K562 (cell line): ENCODE measurements at places on chromosomes 7 and 10.

GRCh38 chr7:23067271-23067670 is 38.3 kb upstream of the KLHL7 start:
- DNase-seq = no peak

- no peak for DNase-seq
These were observed 194.1 kb downstream of the CACNB2 start for GRCh38 chr10:18334116-18334867.

GRCh38 chr10:132066812-132067211 is 1.1 kb downstream of the JAKMIP3 start:
- DNase-seq = no peak

- DNase-seq = peak; percentile 45
These were observed 48.6 kb downstream of the CUL1 start for GRCh38 chr7:148747274-148747673.

DNA sequence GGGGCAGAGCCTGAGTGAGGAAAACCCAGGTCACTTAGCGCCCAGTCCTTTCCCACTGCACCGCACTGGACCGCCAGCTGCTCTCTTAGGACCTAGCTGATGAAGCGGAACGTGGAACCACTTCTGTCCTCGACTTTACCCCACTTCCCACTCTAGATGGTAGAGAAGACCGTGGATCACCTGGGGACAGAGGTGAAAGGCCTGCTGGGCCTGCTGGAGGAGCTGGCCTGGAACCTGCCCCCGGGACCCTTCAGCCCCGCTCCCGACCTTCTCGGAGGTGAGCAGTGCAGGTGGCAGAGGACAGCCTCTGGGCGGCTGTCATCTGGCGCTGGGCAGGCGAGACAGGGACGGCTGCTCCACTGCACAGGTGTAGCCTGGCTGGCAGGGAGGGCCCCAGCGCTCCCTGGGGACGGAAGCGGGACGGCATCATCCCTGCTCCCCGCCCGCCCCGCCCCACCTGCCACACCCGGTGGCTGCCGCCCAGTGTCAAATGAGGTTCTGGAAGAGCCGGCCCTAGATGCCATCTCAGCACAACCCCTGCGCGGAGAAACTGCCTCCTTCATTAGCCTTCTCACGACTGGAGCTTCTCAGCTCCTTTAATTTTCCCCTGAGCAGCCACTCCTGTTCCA is 11.7 kb downstream of the PLAC9 start:
- peak; percentile 51 for DNase-seq

DNA sequence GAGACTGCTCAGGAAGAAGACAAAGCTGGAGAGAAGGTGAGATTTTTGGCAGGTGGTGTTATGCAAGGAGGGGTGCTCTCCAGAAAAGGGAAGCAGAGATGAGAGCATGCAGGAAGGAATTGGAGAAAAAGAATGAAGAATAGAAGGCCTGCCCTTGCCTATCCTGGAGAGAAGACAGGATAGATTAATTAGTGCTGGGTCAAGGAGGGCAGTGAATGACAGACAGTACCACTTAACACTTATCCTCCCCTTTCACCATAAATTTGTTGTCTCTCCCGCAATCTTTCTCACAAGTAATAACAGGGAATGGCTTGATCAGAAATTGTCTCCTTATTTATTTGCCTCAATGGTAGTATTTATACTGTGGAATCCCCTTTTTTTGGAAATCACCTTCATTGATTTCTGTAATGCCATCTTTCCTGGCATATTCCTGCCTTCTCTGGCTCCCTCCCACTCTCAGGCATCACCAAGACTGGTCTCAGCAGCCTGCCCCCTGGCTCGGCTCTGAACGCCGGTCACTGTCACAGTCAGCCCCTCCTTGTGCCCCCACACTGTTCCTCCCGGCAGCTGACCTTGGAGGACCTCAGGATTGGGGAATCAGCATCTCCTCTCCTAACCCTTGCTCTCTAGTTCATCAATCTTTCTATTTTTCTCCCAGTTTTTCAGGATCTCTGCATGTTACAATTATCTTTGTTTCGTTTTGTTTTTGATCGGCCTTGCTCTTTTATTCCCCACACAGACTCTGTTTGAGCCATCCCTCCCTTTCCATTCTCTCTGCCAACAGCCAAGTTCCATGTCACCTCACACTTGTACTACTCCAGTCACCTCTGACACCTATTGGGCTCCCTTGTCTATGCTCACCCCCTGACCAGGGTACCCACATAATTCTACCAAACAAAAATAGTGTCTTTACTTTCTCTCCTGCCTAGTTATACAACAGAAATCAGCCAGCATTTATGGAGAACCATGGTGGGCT is 294.2 kb downstream of the PLXDC2 start:
- DNase-seq = no peak

DNA sequence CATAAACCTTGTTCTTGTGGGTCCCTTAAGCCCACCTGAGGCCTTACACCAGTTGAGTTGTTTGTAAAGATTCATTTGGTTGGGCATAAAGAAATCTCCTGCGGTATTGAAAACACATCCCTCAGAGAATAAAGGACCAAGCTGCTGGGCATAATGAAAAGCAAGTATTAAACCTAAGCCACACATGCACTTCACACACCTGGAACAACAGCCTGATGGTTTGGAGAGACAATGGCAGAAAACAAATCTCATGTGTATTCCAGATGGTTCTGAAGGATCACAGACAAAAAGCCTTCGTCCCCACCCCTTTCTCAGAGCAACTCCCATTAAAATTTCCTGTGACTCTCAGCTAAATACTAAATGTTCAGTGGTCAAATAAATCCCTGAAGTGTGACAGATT is 44.2 kb downstream of the FEZF1 start:
- no peak for DNase-seq

DNA sequence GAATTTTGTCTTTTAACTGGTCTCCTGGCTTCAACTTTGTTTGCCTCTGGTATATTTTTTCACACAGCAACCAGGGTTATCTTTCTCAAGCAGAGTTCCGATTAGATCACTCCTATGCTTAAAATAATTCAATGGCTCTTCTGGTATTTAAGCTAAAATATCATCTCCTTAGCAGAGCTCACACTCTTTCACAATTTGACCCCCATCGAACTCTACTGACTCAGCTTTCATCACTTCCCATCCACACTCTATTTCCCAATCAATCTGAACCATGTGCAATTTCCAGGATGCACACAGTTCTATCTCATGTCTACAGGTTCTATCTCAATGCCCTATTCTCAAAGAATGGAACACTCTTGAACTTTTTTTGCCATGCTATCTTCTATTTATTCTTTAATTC is 809.5 kb downstream of the GRID1 start:
- DNase-seq = no peak

DNA sequence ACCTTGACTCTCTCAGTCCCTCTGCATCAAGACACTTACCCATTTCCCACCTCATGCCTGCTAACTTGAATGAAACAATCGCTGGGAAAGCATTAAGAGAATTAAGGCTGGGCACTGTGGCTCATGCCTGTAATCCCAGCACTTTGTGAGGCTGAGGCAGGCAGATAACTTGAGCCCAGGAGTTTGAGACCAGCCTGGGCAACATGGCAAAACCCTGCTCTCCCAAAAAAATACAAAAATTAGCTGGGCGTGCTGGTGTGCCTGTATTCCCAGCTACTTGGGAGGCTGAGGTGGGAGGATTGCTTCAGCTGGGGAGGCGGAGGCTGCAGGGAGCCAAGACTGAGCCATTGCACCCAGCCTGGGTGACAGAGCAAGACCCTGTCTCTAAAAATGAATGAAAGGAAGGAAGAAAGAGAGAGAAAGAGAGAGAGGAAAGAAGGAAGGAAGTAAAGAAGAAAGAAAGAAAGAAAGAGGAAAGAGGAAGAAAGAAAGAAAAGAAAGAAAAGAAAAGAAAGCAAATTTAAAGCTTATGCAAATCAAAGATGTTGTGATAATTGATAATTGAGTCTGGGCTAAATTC is 646 bp downstream of the SERPINE1 start:
- no peak for DNase-seq

DNA sequence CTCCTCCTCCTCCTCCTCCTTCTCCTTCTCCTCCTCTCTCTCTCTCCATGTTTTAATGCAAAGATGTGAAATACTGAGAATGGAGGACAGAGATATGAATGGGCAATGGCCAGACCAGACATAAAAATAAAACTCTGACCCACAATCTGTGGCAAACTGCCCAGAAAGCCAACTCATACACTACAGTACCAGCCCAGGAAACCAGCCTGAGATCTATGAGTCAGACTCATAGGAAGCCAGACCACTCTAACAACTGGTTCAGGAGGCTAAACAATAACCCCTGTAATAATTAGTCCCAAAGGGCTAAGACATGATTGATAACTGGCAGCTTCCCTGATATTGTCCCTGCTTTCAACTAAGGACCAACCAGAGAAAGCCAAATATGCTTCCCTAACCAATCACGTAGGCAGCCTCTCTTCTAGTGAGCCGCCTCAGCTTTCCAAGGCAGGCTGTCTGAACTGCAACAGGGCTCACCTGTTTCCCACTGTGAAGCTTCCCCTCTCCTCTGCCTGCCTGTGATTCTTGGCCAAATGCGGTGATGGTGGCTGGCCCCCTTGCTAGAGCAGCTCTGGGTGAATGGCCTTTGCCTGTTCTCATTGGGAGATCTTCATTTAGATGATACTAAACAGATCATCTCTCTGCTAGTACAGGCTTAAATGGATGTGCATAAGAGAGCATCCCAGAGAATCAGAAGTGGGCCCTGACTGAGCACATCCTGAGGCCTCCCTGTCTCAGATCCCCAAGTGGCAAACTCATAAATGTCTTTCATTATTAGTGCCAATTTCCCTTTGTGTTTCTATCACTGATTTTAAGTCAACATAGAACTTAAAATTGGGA is 817.6 kb downstream of the TNS3 start:
- no peak for DNase-seq

GRCh38 chr10:34792881-34793280 is 22.2 kb downstream of the PARD3 start:
- no peak for DNase-seq

DNA sequence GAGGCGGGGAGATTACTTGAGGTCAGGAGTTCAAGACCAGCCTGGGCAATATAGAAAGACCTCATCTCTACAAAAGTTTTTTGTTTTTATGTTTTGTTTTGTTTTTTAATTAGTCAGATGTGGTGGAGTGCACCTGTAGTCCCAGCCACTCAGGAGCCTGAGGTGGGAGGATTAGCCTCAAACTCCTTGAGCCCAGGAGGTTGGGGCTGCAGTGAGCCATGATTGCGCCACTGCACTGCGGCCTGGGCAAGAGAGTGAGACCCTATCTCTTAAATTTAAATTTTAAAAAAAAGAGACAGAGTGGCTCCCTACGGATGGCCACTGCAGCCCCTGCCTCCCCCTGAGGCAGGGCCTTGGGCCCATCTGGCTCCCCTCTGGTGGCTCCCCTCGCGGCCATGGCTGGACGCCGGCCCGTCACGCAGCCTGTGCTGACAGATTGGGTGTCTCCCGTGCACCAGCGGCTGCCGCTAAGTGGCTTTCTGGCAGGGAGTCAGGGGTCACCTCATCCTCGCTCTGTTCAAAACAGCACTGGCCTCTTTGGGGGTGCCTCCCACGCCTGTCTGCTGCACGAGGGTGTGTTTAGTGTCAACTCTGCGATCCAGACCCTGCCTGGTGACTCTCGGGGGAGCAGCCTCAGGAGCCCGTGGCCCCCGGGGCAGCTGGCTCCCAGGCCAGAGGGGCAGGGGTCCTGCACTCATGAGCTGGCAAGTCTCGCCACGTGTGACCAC is 44.4 kb upstream of the ELN start:
- DNase-seq = no peak

DNA sequence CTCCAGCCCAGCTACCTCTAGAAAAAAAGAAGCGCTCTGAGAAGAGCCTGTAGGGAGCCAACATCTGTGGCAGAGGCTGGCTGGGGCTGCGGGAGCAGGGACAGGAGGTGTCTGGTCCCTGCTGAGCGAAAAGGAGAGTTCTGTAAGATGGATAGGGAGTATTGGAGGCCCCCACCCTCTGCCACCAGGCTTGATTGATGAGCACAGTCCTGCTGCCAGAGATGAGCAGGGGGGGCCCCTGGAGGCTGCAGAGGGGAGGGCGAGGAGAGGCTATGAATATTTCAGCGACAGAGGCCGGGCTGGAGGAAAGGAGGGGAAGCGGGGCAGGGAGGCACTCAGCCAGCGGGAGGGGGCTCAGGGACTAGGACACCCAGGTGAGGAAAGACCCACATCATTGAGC is 44.5 kb upstream of the HSPB1 start:
- no peak for DNase-seq

DNA sequence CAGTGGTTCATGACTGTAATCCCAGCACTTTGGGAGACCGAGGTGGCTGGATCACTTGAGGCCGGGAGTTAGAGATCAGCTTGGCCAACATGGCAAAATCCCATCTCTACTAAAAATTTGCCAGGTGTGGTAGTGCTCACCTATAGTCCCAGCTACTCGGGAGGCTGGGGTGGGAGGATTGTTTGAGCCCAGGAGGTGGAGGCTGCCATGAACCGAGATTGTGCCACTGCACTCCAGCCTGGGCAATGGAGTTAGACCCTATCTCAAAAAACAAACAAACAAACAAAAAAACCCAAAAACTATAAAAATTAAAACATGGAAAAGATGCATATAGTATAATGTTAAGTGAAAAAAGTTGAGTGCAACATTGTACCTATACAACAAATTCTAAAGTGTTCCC is 81.4 kb downstream of the AKR1D1 start:
- no peak for DNase-seq

DNA sequence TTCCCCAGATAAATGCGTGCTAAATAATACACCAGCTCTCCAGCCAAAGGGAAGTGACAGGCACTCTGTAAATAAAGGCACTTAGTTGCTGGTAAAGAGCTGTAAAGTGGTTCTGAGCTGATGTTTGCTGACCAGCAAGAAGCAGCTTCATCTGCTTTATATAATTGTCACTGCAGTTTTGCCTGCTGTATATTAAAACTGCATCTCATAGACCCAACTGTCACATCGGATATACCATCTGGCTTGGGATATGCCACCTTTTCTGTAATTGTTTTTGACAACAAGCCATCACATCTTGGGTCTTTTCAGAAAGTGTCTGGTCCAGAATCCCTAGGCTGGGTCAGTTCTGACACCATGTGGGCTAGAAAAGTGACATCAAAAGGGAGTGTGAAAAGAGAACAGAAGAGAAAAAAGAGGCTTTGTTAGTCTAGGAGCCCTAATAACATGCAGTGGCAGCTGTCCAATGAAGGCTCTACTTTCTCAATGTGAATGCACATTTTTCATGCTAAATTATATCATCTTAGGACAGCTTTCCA is 697.6 kb downstream of the KCNMA1 start:
- DNase-seq = no peak

DNA sequence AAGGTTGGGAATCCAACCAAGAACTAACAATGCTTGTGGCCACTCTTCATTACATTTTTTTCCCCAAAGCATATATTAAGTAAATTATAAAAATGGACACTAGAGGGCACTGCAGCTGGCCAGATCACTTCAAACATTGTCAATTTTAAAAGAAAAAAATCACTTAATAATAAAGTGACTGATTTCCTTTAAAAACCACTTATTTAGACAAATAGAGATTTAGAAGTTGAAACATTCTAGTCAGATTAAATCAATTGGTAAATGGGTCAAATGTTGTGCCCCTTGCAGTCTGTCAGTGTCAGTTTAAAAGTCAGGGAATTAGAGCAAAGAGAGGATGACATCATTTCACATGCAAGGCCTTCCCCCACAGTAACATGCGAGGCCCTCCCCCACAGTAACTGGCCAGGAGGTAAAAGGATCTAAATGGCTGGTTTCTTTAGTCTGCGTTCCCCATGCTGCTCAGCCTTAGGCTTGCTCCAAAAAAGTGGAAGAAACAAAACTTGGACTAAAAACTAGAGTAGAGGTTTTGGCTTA is 177.9 kb downstream of the SKAP2 start:
- DNase-seq = peak; percentile 11

GRCh38 chr10:73099141-73099540 is 2.5 kb upstream of the P4HA1 start:
- DNase-seq = no peak
